ENCODE measurements at places on chromosomes 12 and 14. TPM values are rescaled to one million over a fixed set of nuclear protein-coding genes. Genes with fewer than 3 reads are reported as not detected.

MYO1A gene
- polyA plus RNA-seq, result not detected

DNA sequence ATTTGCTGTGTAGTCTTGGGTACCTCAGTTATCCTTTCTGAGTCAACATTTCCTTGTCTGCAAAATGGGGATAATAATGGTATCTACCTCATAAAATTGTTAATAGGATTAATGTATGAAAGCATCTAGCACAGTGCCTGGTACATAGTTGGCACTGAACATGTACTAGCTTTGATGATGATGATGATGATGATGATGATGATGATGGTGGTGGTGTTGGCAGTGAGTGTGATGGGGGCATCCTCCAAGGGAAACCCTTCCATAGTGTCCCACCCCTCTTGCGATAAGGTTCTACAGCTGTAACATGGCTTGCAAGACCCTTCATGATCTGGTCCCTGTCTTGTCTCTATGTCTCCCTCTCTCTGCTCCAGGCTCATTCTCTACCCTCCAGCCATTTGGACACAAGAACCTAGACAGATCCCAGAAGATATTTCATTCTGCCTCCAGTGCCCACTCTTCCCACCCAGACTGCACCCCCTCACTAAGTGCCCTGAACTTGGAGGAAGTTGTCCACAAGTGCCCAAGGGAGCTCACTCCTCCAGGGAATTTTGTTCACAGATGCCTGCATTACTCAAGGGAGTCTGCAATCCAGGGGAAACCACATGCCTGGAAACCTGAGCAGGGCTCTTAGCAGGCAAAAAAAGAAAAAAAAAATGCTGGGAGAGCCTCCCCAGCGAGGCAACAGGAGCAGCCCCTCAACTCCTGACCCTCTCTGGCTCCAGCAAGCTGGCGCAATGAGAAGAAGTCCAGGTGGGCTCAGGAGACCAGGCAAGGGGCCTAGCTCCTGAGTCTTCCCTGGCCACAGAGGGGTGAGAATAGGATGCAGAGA lies 10.1 kb upstream of the BDKRB1 start:
- DNase-seq, result peak; percentile 88

CD4 gene
- polyA plus RNA-seq, result not detected

C12orf56 gene
- polyA plus RNA-seq, result 0.90 TPM

FITM1 gene
- not detected for polyA plus RNA-seq

GRCh38 chr12:120332523-120332922 lies 4.9 kb upstream of the PLA2G1B start:
- DNase-seq, result no peak

TBX3 gene
- polyA plus RNA-seq, result 29.2 TPM

MORN3 gene
- polyA plus RNA-seq, result 0.63 TPM

- DNase-seq, result no peak
Observed at GRCh38 chr14:32595497-32595896, 266.4 kb downstream of the AKAP6 start.

DNA sequence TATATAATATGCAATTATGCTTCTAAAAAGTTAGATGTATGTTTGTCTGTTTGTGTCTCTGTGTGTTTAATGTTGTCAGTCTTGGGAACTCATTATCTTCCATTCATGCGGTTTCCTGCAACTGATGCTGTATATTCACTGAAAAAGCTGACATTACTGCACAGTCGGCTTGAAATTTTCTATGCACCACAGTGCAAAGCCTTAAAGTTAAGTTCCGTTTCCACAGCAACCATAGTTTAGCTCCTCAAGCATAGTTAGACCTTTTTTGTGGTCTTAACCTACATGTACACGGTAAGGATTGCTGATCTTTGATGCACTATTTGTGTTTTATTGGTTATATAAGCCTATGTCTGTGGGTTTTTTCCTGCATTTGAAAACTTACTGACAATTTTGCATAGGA lies 309.4 kb downstream of the KCNC2 start:
- DNase-seq, result no peak

CEBPE gene
- polyA plus RNA-seq, result not detected

DNA sequence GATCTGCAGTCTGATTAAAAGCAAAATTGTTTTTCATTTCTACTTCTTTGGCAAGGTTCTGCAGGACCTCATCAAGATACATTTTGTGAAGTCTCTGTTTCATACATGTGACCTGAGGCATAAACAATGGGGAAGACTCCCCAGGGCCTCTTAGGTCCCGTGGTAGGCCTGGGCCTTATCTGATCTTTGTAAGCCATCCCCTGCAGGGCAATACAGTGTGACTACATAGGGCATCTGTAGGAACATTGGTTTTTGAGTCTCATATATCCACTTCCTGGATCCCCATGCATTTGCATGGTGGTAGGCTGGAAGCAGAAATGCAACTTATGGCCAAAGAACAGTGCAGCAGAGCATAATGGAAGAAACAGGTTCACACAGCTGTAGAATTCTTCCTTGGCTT lies 6.0 kb downstream of the FAR2 start:
- no peak for DNase-seq

DNA sequence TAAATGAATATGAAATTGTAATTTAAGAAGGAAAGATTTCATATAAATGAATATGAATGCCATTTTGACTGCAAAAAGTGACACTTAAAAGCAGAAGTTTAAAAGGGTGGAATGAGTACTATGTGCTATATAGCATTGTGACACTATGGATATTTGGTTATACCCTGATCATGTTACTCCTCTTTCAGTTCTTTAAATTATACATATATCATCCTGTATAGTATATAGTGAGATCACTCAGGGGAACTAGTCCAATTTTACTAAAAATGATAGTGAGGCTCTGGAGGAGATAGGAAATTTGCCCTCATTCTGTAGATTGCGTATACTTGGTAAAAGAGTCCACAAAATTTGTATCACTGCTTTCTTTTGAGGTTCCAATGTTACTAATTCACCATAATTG lies 155.7 kb upstream of the BTG1 start:
- no peak for DNase-seq

GLIPR1L1 gene
- polyA plus RNA-seq, result not detected

DNA sequence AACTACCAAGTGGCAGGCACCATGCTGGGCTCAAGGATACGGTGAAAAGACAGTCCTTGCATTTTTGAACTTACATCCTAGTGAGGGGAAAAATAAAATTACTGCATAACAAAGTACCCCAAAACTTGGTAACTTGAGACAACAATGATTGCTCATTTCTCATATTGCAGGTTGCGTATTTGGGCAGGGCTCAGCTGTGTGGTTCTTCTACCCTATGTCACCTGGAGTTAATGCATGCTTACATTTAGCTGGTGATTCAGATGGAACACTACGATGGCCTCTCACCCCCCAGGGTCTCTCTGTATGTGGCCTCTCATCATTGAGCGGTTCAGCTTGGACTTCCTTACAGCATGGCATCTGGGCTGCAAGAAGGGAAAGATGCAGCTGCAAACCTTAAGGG lies 60.7 kb upstream of the RBM19 start:
- DNase-seq, result no peak

AMN gene
- polyA plus RNA-seq, result not detected

DNA sequence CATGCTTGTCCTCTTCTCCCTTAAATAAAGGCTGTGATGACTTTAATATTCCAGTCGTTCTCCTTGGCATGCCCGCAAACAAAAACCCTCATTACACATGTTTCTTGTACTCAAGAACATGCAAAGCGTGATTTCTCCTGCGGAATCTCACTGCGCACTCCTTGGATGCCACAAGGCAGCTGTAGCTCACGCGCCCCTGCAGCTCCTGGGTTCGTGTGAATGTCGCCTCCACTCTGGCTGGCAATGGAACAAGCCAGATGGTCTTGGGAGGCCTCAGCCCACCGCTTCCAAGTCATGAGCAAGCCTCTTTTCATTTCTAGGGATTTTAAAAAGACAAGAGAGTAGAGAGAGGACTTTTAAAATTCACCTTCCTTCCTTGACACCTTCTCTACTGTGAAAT lies 403.8 kb downstream of the PCNX1 start:
- DNase-seq, result no peak

- peak; percentile 47 for DNase-seq
Observed at GRCh38 chr12:113471619-113472171, at the start of gene LHX5. TSS of gene LHX5 (minus strand) at chr12:113471871. CDS start at chr12:113471498, 373 bp downstream.

CPSF6 gene
- 63.4 TPM for polyA plus RNA-seq

- no peak for DNase-seq
Observed at GRCh38 chr14:77161011-77161410, 19.4 kb upstream of the ZDHHC22 start.

CHGA gene
- polyA plus RNA-seq, result not detected

GRCh38 chr12:10722905-10723746 lies at the start of gene YBX3:
TSS of gene YBX3 (minus strand) at chr12:10723323. CDS start at chr12:10723111, 212 bp downstream.
- peak; percentile 89 for DNase-seq

FOXA1 gene
- polyA plus RNA-seq, result 0.10 TPM

DNA sequence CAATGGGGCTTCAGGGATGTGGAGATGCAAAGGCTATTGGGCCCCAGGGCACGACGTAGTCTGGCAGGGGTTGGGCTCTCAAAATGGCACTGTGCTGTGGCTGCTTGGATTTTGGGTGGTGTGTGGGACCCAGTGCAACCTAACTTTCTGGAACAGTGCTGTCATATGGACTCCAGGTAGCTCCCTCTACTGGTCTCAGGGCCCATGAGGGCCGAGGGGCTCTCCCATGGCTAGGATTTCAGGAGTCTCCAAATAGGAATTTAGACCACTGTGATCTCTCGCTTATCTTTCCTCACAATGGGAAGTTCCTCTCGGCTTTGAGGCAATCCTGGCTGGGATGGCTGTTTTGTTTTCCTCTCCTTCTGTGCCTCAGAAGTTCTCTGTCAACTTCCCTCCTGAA lies 68.2 kb upstream of the MUCL1 start:
- no peak for DNase-seq

GRCh38 chr12:48352157-48352760 lies 1.5 kb upstream of the ZNF641 start:
- DNase-seq, result no peak

- DNase-seq, result no peak
Observed at GRCh38 chr12:67442347-67442841, 173.2 kb downstream of the CAND1 start.

MIPOL1 gene
- 5.7 TPM for polyA plus RNA-seq

DNA sequence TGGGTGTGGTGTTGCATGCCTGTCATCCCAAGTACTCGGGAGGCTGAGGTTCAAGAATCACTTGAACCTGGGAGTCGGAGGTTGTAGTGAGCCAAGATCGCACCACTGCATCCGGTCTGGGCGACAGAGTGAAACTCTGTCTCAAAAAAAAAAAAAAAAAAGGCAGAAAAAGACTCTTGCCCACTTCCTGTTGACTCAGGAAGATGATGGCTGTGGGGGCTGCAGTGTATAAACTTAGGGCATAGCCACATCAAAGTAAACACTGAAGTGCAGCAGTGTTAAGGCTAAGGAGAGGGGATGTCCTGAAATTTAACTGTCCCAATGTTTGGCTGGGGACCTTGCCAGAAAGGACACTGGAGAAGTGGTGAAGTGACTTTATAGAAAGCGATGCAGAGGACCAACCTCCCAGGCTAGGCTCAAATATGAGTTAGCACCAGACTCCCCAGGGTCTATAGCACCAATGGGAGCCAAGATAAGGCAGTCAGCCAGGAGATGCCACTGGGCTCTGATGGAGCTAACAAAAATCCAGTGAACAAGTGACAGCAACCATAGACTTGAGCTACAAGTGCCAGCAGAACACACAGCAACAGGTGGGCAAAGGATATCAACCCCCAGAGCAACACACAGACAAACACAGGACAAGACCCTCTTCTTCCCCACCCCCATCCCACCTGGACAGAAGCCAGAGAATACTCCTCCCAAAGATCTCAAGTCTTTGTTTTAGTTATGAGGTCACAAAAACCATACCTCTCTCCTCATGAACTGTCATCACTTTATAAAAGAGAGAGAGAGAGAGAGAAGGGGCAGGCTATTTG lies 28.0 kb downstream of the NELL2 start:
- no peak for DNase-seq

Data from GM23248 (cell line).